ENCODE measurements at places on chromosomes 2 and 18.

DNA sequence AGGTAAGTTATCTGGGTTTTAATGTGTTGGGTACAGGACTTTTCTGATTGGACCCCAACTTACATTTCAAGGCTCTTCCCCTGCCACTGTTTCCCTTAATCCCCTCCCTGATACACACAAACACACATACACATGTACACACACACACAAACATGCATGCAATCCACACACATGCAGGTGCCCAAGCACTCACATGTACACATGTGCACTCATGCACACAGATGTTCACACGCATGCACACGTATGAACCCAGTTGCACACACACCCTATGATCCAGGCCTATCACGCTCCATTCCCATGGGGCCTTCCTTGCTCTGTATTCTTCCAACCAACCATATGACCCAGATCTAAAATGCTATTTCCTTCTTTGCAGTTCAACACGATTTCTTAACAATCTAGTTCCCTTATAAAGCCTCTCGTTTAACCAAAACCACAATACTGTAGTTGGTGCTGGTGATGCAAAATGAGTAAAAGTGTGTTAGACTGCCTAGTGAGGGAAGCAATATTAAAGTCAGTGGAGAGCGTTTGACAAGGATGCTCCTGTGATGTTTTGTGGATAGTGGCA lies 11.1 kb downstream of the SERPINB8 start:
- no peak for DNase-seq

- DNase-seq = no peak
These were observed 67.4 kb downstream of the MOGAT1 start for GRCh38 chr2:222738809-222739208.

DNA sequence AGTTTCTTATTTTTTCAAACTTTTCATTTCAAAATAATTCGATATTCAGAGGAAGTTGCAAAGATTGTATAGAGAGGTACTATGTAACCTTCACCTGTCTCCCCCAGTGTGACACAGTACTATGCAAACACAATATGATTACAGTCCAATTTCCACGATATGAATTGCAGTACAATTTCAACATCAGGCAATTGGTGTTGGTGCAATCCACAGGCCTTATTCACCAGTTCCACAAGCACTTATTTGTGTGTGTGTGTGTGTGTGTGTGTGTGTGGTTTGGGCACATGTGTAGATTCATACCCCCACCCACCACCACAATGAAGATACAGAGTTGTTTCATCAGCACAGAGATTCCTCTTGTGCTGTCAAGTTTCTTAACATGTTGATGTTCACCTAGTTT lies 69.7 kb upstream of the ARL4C start:
- DNase-seq = no peak

GRCh38 chr2:34104601-34105000 lies 505.5 kb upstream of the FAM98A start:
- no peak for DNase-seq

DNA sequence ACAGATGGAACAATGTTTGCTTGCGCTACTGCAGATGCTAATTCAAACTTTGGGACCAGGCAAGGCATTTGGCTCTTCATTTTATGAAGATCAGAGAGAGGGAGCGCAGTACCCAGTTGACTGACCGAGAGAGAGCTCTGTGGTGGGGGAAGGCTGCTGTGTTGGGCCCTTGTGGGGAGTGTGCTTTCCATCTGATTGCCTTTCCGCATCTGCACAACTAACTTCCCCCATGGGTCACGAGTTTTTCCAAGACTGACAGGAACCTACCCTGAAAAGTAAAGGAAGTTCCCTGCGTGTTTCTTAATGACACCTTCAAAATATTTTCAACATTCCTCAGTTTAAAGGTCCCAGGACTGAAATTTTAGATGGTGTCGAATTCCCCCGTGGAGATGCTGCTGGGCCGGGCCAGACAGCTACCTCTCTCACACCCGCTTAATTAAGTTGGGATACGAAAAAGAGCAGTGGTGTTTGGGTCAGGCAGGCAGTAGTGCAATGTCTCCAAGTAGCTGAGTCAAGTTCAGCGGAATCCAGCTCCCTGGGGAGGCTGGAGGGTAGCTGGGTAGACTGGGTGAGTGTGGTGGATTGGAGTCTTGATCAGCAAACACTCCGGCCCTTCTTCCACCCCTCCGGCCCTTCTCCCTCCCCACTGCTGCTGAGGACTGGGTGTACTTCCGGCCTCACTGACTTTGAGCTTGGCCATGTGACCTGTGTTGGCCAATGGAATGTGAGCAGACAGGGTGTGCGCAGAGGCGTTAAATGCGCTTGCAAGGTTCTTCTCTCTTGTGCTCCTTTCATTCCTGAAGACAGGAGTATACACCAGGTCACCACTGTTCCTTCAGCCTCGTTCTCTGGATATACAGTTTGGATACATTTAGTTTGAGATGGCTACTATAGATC lies 2.3 kb upstream of the ARHGAP25 start:
- DNase-seq = no peak

DNA sequence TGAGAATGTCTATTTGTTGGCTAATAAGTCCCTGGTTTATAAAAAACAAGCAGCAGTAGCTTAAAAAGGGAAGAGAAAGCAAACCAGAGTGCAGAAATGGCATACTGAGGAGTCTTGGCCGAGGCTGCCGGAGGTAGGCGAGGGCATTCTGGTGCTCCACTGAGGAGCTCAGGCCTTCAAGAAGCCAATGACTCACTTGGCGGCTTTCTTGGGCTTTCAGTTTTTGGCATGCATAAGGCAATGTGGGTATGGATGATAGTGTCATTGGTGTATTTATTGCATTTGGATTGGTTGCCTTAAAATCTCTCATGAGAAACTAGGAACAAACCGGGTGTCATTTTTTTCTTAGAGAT lies 119.6 kb upstream of the ARL5A start:
- no peak for DNase-seq

- peak; percentile 50 for DNase-seq
These were observed 810 bp upstream of the RBFA start for GRCh38 chr18:80033181-80034067.

DNA sequence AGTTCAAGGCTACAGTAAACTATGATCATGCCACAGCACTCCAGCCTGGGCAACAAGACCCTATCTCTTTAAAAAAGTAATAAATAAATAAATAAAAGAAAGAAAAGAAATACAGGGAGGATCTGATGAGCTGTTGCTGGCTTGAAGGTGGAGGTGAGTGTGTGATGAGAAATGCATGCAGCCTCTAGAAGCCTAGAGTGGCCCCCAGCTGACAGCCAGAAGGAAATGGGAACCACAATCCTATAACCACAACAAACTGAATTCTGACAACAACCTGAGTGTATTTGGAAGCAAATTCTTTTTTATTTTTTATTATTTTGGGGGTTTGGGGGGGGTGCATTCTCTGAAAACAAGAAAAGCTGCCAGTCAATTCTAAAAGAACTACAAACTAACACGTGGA lies 14.6 kb downstream of the NOL10 start:
- no peak for DNase-seq

- no peak for DNase-seq
These were observed 123.0 kb downstream of the KLHL29 start for GRCh38 chr2:23508066-23508390.

- DNase-seq = no peak
These were observed 100.6 kb downstream of the LAMA1 start for GRCh38 chr18:7017013-7017412.

GRCh38 chr18:73552171-73552570 lies 595.5 kb downstream of the FBXO15 start:
- no peak for DNase-seq

- no peak for DNase-seq
These were observed 88.2 kb upstream of the TMEM18 start for GRCh38 chr2:765369-765768.

GRCh38 chr2:144198116-144198515 lies 321.8 kb downstream of the ZEB2 start:
- no peak for DNase-seq

- no peak for DNase-seq
These were observed 130.6 kb upstream of the MC4R start for GRCh38 chr18:60503199-60503598.

GRCh38 chr2:240462073-240462706 lies 26.7 kb downstream of the GPC1 start:
- no peak for DNase-seq

- DNase-seq = no peak
These were observed 108.8 kb upstream of the TMEM200C start for GRCh38 chr18:6004119-6004518.

GRCh38 chr2:223697316-223697891 lies 95.2 kb upstream of the SCG2 start:
- DNase-seq = no peak

DNA sequence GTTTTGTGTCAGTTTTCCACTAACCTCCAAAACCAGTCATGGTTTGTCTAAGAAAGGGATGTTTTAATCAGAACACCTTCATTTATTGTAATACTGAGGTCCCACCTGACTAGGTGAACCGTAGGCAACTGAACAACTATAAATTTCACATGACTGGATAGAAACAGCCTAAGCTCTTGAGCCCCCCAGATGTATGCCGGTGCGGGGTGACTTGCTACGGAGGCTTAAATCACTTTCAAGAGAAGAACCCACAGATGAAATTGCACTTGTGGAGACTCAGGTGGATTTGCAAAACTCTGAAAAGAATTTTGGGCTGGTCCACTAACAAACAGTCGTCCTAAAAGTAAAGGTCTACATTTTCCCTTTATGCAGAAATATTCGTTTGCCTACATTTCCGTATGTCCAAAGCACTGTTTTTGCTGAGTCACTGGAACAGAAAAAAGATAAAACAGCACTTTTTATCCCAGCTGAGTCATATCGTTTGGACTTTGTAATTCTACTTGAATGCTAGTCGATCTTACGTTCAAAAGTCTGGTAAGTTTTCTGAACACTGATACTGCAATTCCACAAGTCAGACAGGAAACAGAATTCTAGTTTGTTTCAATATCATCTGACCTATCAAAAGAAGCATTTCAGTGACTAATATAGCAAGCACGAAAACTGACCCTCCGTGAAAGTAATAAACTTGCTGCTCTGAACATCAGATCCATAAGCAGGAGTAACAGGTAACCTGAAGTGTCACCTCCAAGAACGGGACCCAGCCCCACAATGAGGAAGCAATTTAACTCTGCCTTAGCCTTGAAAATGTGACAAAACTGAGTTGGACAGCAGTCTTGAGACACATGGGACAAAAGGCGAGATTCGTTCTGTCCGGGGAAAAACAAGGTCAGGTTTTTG lies 18.1 kb downstream of the ZNF516 start:
- peak; percentile 63 for DNase-seq

DNA sequence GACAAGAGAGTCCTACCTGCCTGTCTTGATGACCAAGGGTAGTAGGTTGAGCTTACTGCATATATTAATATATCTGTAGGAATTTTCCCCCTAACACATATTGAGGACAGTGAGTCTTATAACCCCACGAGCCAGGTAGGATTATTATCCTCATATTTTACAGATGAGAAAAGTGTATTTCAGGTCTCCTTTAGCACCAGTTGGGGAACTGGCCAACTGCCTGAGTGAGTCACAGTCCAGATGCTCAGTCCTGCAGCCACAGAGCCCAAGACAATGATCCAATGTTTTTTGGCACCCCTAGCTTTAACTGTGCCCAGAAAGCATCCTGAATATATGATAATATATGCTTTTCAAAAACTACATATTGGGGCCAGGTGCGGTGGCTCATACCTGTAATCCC lies 30.8 kb upstream of the GLS start:
- no peak for DNase-seq

- no peak for DNase-seq
These were observed 2.4 kb downstream of the BOK start for GRCh38 chr2:241560883-241561474.

GRCh38 chr18:79396431-79397246 lies 909 bp downstream of the NFATC1 start:
- no peak for DNase-seq

- DNase-seq = no peak
These were observed 37.5 kb downstream of the ADI1 start for GRCh38 chr2:3481736-3482362.

DNA sequence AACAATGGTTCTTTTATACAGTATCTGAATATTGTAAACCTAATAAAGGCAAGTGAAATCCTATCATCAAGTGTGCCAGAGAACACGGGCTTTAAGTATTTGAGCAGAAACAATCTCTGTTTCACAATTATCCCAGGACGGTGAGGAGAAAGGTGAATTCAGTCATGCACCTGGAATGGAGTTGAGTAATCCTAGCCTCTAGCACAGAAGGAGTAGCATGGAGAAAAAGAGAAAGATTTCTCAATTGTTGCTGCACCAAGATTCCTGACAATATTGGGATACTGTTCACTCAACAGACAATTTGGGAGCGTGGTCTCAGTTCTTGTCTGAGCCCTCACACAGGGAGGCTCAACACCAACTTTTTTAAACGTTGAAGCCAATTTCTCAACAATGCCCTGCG lies 510.6 kb downstream of the SOX11 start:
- no peak for DNase-seq

DNA sequence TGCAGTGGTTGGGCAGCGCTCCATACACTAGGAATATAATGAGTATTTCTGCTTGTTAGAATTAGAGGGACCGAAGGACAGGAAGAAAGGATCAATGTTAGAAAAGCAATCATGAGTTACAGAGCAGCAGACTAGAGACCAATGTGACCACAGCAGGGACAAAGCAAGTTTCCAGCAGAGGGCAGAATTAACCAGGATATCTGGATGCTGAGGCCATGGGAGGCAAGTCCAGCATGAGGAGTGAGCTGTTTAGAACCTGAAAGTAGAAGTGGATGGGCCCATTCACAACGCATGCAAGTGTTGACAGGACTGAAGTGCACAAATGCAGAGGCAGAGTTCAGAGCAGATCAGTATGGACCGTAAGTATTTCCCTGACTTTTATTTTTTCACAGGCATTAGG lies 910.4 kb upstream of the GYPC start:
- DNase-seq = no peak

DNA sequence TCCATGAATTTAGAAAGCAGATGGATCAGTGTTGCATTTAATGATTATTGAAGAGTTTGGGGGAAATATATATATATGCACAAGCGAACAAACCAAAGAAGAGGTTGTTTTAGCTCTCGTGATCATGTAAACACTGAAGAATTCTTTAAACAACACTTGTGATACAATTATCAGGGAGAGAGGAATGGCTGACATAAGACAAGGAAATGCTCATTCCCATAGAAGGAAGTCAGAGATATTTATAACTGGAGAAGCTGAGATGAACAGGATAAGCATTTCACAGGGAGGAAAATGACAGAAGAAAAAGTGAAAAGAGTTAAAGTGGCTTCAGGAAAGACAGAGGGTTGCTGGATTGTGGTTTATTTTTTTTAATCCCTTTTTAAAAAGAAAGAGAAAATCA lies 10.6 kb upstream of the COL6A3 start:
- DNase-seq = no peak

DNA sequence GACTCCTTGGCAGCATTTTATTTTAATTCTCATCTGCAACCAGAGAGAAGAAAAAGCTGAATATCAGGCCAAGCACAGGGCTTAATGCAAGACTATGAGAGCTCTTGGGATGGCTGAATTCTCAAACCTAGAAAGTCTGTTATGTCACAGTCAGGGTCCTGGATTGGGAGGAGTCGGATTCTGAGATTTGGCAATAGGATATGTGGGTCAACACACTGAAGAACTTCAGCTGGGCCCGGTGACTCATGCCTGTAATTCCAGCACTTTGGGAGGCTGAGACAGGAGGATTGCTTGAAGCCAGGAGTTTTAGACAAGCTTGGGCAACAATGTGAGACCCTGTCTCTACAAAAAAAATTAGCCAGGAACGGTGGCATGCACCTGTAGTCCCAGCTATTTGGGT lies 102.4 kb downstream of the COL3A1 start:
- DNase-seq = no peak

- no peak for DNase-seq
These were observed 141.5 kb upstream of the HAAO start for GRCh38 chr2:42933824-42934254.

- no peak for DNase-seq
These were observed 11.4 kb upstream of the B3GNT7 start for GRCh38 chr2:231384109-231384435.

- DNase-seq = no peak
These were observed 313.4 kb upstream of the ID2 start for GRCh38 chr2:8368463-8368862.
